ENCODE measurements at places on chromosomes 1 and 21.
A peak's percentile ranks its signal among the peaks of the same experiment; 100 is the strongest.

GRCh38 chr21:20013851-20014250 is 984.4 kb upstream of the NCAM2 start:
- no peak for DNase-seq

DNA sequence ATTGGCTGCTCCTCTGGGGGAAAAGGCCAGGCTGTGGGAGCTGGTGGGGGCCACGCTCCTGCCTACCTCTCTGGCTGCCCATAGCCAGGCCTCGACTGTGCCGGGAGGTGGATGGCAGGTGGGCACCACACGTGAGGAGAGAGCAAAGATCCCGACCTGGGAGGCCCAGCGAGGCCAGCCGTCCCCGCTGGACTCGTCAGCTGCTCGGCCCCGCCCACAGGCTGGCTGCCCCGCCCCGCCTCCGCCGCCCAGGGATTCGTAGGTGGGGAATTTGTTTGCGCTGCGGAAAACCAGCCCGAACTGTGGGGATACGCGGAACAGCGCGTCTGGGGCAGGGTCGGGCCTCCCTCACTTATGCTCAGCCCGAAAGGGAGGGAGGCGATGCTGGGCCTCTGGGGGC is 31.7 kb downstream of the TP73 start:
- DNase-seq = no peak

GRCh38 chr21:44574457-44575306 is 1.2 kb downstream of the KRTAP10-4 start:
- no peak for DNase-seq

DNA sequence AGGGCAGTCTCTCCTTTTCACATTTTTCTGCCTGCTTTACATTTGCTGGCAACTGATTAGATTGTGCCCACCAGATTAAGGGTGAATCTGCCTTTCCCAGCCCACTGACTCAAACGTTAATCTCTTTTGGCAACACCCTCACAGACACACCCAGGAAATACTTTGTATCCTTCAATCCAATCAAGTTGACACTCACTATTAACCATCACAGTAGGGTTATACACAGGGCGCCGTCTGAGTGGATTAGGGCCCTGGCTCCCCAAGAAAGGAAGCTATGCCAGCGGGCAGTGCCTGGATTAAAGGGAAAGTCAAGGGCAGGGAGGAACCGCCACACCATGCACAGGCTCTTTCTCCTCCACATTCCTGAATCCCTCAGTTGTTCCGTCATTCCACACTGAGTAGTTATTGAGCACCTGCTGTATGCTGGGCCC is 56.2 kb downstream of the EVA1C start:
- no peak for DNase-seq

- no peak for DNase-seq
Observed at GRCh38 chr1:6029351-6029750, 16.3 kb upstream of the KCNAB2 start.

- peak; percentile 77 for DNase-seq
Observed at GRCh38 chr1:3772027-3772714, 378 bp upstream of the SMIM1 start.

DNA sequence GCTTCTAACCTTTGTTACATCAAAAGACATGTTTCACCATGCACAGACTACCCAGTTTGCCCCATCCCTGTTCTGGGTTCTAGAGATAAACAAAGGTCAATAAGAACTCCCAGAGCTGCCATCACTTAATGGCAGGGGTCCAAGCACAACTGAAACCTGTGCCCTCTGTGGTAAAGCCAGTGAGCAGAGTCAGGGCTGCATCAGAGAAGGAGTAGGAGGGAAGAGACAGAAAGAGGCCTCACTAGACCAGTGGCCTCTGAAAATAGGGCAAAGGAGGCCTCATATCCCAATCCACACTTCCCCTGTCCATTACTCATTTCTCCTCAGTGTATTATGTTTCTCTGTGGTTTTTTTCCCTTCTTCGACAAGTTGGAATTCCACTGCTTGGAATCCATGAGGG is 10.2 kb downstream of the ATP1A2 start:
- DNase-seq = no peak

DNA sequence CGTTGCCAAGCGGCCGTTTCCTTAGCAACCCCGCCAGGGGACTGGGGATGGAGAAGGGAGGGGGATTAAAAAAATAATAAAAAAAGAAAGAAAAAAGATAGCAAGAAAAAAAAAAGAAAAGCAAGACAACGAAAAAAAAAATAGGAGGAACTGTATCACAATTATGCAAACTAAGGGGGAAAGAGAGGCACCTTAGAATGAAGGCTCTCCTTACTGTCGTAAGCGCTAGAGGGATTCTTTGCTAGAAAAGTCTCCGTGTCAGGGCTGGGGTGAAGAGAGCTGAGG is 625 bp upstream of the NEGR1 start:
- no peak for DNase-seq

DNA sequence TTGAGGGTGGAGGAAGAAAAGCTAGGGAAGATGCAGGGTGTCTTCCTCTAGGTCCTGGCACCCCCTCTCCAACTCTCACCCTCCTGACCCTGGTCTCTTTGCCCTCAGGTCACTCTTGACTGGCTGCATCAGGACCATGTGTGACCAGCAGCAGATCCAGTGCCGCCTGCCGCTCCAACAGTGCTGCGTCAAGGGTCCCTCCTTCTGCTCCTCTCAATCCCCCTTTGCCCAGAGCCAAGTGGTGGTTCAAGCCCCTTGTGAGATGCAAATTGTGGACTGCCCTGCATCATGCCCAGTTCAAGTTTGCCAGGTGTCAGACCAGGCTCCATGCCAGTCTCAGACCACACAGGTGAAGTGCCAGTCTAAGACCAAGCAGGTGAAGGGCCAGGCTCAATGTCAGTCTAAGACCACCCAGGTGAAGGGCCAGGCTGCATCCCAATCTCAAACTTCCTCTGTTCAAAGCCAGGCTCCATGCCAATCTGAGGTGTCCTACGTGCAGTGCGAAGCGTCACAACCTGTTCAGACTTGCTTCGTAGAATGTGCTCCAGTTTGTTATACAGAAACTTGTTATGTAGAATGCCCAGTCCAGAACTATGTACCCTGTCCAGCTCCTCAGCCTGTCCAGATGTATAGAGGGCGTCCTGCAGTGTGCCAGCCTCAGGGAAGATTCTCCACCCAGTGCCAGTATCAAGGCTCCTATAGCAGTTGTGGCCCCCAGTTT is 1.8 kb downstream of the KPRP start:
- DNase-seq = no peak

DNA sequence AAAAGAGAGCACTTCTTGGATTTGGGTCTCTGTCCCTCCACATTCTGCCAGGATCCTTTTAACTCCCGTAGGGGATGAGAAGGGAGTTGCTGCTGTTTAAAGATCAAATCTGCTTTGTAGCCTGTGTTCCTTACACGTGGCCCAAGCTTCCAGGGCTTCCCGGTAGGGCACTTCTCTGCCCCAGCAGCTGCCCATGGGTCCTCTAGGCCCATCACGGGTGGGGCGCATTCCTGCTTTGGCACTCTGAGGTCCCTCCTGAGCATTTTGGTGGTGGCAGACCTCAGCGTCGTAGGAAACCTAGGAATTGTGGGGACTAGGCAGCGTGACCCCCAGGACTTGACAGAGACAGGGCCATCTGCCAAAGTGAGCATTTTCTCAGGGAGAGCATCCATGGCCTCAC is 420.3 kb upstream of the VAMP3 start:
- DNase-seq = no peak

GRCh38 chr1:61604684-61605083 is 120.3 kb downstream of the TM2D1 start:
- no peak for DNase-seq

GRCh38 chr1:158793604-158794003 is 12.6 kb upstream of the OR6N2 start:
- DNase-seq = no peak

GRCh38 chr1:25178917-25179561 is 53.3 kb downstream of the SYF2 start:
- DNase-seq = no peak

DNA sequence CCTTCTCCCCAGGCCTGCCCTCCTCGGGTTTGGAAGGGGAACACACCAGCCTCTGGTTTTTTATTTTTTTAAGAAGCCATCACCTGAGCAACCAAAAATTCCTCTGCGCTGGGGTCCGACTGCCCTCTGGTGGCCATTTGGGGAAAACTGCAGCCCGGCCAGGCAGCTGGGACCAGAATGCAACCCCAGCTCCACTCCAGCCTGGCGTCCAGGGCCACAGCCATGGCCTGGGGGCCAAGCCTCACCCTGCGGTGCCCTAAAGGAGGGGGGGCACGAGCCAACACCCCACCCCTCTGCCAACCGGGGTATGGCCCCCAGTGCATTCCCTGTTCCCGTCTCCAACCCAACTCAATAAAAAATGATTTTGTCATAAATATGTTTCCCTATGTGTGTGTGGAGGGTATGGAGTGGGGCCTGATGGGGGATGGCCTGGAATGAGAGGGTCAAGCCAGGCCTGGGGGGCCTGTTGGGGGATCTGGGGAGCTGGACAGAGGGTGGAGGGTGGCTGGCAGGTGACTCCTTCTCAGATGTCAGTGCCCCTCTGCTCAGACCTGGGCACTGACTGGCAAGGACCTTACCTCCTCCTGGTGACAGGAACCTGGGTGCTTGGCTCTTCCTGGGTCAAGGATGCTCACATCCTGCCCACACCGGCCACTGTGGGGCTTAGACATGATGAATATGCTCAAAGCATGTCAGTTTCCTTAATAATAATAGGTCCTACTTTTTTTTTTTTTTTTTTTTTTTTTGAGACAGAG is 3.2 kb downstream of the GPR3 start:
- peak; percentile 52 for DNase-seq

DNA sequence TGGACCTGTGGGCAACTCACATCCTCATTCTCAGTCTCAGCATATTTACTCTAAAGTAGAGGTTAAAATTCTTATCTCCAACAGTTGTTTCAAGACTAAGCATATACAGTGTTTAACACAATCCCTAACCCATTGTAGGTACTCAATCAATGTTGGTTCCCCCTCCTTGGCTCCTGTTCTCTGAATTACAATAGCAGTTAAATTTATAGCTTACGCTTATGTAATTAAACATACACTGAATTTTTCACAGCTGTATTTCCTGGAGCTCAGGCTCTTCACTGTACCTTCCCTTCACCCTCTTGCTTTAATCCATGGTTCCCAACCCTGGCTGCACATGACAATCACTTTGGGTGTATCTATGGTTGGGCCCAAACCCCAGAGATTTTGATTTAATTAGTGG is 89.4 kb downstream of the LPAR3 start:
- DNase-seq = no peak

DNA sequence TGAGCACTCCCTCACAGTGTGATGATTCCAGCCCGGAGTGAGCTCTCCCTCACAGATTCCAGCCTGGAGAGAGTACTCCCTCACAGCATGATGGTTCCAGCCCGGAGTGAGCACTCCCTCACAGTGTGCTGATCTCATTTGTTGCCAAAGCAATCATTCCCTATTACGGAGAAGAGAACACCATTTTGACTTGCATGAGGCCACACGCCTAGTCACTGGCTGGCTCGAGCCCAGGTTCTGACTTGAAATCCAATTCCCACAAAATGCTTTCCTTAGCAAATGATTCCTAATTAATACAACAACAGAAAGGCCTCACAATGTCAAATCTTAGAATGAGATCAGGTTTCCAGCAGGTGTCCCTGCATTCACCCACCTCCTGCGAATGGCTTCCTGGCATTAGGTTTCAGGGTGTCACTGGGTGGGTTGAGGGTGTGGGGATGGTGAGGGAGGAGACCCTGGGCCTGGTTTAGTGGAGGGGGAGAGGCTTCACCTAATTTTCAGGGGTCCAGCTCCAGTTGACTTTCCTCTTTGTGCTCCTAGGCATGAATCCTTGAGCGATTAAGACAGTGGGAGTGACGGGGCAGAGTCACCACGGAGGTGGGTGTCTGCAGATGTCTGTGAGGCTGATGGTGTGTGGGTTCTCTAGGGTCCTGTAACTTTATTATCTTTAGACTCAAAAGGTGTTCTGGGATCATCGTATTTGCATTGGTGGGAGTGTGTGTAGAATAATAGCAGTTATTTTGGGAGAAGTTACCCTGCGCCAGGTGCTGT is 158.5 kb downstream of the KCNJ6 start:
- DNase-seq = no peak

DNA sequence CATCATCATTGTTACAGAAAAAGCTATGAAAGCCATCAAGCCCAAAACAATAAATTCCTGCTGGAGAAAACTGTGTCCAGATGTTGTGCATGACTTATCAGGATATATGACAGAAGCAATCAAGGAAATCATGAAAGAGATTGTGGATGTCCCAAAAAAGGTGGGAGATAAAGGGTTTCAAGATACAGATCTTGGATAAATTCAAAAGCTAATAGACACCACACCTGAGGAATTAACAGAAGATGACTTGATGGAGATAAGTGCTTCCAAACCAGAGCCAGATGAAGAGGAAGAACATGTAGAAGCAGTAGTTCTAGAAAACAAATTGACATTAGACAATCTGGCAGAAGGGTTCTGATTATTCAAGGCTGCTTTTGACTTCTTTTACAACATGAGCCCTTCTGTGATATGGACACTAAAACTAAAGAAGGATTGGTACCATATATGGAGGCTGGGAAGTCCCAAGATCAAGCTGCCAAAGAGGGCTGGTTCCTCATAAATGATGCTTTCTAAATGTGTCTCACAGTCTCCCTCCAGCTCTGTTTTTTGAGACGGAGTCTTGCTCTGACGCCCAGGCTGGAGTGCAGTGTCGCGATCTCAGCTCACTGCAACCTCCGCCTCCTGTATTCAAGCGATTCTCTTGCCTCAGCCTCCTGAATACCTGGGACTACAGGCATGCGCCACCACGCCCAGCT is 32.1 kb upstream of the LRIG2 start:
- no peak for DNase-seq

GRCh38 chr1:234001817-234002216 is 97.3 kb downstream of the SLC35F3 start:
- DNase-seq = no peak

GRCh38 chr1:160607672-160608032 is 28.4 kb upstream of the CD84 start:
- DNase-seq = no peak

DNA sequence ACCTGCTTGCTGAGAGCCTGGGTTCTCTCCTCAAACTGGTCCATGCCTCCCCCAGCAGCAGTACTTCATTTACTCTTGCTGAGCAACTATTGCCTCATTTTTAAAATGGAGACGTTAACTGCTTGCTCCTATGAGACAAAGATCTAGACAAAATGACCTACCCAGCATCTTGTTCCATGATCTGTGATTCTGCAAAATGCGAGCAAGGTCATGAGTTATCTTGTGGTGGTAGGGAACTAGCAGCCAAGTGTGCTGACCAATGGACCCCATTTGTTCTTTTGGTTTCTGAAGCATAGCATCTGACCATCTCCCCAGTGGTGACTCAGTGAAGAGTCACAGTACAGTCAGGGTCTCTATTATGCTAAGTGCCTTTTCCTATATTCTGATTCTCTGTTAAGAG is 40.4 kb downstream of the TBX15 start:
- no peak for DNase-seq

DNA sequence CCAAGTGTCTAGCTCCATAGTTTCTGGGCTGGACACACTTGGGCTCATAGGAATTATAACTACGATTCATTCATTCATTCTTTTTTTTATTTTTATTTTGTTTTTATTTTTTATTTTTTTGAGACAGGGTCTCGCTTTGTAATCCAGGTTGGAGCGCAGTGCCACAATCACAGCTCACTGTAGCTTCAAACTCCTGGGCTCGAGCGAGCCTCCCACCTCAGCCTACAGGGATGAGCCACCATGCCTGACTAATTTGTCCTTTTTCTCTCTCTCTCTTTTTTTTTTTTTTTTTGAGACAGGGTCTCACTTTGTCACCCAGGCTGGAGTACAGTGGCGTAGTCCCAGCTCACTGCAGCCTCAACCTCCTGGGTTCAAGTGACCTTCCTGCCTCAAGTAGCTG is 42.3 kb downstream of the KCNAB2 start:
- DNase-seq = no peak

GRCh38 chr1:204067935-204068334 is 5.0 kb upstream of the SOX13 start:
- no peak for DNase-seq

GRCh38 chr1:7869136-7869920 is 16.5 kb upstream of the UTS2 start:
- DNase-seq = no peak

All from stimulated activated CD4-positive, alpha-beta T cell treated with anti-CD3 and anti-CD28 coated beads, TNF-alpha, amount 100 ng/mL, for 24 hours (primary cell).